ENCODE measurements at places on chromosomes 1 and 21.

DNA sequence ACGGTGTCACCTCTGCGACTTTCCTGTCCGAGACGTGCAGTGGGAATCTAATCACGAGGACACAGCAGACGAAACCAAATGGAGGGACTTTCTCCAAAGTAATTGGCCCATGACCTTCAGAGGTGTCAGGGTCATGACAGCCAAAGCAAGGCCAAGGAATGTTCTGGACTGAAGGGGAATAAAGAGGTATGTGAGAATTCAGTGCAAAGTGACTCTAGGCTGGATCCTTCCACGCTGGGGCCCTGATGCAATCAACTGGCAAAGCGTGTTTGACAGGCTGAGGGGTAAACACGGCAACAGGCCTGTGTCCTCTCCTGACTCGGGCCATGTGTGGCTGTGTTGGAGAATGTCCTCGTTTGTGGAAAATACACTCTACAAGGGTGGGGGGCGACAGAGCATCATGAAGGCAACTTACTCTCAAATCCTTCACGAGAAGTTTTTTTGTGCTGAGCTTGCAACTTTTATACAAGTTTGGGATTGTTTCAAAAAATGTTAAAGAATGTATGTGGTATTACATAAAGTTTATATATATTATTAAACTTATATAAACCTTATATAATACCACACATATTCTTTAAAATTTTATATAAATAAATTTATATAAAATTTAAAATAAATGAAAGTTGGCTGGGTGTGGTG is 1.7 kb downstream of the CFAP74 start:
- DNase-seq = no peak

- no peak for DNase-seq
Observed at GRCh38 chr1:230124186-230125128, 57.4 kb downstream of the GALNT2 start.

DNA sequence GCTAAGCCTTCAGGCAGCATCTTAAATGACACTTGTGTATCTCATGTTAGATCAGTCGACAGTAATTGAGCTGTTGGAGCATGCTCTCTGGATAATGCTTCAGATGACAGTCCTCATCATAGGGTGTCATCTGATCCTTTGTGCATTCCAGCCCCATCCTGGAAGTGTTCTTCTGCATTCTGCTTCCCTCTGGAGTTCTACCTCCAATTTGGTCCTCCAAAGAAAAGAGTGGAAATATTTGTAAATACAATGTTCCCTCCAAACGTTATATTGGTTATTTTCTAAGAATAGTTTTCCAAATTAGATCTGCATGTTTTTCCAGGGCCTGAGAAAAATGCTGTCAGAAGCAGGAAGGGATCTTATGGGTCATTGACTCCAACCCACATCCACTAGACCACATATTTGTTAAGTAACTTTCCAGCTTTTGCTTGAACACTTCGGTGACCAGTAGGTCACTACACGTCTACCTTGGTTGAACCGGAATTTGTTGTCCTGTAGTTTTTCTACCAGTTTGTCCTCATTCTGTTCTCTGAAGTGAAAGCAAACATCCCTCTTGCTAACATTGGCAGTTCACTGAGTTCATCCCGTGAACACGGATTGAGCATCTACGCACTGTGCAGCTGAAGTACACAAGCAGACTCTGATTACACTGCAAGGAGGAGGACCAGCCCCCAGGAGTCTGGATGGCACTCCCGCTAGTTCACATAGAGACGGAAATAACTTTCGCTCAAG is 136.0 kb downstream of the TLR5 start:
- DNase-seq = no peak

GRCh38 chr1:194176212-194176611 is 989.8 kb upstream of the B3GALT2 start:
- DNase-seq = no peak

DNA sequence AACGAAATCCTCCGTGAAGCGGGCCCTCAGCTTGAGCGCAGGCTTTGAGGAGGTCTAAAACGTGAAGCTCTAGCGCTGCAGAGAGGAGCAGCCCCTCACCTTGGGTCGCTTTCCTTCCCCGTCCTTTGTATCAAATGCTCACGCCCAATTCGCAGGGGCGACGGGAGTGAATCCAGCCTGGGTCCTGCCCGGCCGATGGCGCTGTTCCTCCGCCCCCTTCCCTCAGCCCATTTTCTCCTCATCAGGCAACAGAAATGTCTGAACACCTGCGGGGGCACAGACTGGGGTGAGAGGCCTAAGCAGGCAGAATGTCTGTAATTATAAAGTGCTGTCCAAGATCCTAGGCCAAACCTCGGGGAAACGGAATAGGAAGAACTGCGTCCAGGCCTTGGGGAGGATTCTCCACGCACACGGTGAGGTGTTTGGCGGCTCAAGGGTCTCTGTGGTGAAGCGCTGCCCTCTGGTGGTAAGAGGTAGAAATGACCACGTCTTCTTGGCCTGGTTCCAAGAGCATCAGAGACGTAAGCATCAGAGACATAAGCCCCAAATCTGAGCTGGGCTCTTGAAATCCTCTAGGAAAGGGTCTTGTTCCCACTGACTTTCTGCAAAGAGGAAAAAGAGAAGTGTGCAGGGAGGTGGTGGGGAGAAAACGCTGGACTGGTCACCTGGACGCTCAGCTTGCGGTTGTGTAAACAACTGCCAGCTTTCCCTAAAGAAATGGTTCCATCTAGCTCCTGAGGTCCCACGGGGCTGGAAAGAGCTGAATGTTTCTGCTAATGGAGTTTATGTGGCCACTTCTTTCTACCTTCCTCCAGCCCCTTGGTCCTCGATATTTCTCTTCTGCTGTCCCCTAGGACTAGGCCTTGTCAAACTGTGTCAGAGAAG is 92.1 kb upstream of the CD53 start:
- peak; percentile 28 for DNase-seq

- DNase-seq = no peak
Observed at GRCh38 chr1:18723206-18723605, 92.6 kb downstream of the PAX7 start.

- no peak for DNase-seq
Observed at GRCh38 chr1:186838380-186839040, 9.8 kb downstream of the PLA2G4A start.

GRCh38 chr1:116218922-116219321 is 107.7 kb downstream of the MAB21L3 start:
- DNase-seq = no peak

DNA sequence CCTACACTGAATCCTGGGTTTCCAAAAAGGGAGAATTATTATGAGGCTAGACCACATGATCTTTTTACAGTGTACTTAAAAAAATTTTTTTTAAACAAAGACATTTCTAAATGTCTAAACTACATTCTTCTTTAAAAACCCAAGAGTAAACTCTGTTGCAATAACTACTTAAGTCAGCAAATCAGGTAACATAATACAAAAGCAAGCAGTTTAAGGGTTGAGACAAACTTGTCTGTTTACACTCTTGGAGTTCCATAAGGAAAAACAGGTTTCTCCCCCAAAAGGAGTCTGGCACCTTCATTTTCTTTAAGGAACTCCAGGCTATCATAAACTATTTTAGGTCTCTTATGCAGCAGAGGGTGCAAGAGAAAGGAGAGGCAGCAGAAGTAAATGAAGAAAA is 12.5 kb upstream of the ANKRD45 start:
- DNase-seq = no peak

GRCh38 chr1:3398396-3399140 is 55.9 kb upstream of the ARHGEF16 start:
- no peak for DNase-seq

GRCh38 chr1:246338546-246338945 is 168.5 kb downstream of the SMYD3 start:
- DNase-seq = no peak

- DNase-seq = no peak
Observed at GRCh38 chr1:208029381-208030287, 118.7 kb upstream of the CD34 start.

GRCh38 chr1:246503341-246503740 is 3.7 kb downstream of the SMYD3 start:
- DNase-seq = no peak

DNA sequence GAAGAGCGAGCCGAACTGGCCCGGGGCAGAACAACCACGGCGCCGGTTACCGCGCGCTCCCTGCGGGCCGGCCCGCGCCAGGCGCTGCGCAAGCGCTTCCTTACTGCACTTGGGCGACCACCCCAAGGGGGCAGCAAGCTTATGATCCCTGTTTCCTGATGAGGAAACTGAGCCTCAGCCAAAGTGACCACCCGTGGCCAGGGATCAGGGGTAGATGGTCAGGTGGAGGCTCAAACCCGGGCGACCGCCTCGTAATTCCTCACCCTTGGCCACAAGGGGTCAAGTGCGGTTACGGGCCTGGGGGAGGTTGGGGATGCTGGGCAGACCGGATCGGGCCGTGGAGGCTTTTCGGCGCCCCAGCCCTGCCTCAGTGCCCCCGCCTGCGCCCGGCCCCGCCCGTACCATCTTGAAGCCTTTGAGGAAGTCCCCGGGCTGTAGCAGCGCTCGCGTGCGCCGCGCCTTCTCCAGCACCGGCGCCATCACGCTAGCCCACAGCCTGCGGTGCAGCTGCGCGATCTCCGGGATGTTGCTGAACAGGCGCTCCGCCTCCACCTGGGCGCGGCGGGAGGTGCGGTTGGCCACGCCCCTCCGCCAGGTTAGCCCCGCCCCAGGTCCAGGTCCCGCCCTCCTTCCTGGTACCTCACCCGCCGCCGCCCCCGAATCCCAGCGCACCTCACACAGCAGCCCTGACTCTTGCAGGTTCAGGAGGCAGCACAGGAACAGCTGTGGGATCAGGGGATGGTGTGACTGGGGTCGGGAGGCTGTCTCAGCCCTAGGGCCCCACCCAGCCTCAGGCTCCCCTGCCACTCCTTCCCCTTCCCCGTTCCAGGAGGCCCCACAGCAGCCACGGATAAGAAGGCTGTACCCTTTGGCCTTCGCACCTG is 5.4 kb upstream of the TNFRSF25 start:
- no peak for DNase-seq

DNA sequence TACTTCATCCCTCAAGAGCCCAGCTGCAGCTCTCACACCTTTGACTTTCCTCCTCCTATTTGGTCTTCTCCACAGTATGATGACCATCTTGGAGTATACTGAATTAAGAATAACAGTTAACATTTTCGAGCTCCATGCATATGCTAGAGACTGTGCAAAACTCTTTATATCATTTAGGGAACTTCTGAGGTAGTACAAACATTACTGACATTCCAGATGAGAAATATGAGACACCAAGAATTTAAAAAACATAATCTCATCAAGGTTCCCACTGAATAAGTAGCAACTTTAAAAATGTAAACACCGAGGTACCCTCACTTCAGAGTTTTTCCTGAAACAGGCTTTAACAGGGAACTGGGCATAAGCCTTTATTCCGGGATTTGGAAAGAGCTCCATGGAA is 22.7 kb downstream of the FMO3 start:
- no peak for DNase-seq

GRCh38 chr1:95146637-95147036 is 29.5 kb downstream of the TLCD4 start:
- DNase-seq = no peak

Data from substantia nigra (tissue), 51 donors.